Left ventricle myocardium superior (tissue), 1 donor: ENCODE measurements at places on chromosomes 1 and 21.
A peak's percentile ranks its signal among the peaks of the same experiment; 100 is the strongest.

GRCh38 chr1:93715529-93716126, 34.0 kb upstream of the BCAR3 start:
- DNase-seq = peak; percentile 50

GRCh38 chr21:43189936-43190335, 21.1 kb downstream of the CRYAA start:
- no peak for DNase-seq

- no peak for DNase-seq
These were observed 466.8 kb downstream of the KIF26B start for GRCh38 chr1:245621589-245621988.

DNA sequence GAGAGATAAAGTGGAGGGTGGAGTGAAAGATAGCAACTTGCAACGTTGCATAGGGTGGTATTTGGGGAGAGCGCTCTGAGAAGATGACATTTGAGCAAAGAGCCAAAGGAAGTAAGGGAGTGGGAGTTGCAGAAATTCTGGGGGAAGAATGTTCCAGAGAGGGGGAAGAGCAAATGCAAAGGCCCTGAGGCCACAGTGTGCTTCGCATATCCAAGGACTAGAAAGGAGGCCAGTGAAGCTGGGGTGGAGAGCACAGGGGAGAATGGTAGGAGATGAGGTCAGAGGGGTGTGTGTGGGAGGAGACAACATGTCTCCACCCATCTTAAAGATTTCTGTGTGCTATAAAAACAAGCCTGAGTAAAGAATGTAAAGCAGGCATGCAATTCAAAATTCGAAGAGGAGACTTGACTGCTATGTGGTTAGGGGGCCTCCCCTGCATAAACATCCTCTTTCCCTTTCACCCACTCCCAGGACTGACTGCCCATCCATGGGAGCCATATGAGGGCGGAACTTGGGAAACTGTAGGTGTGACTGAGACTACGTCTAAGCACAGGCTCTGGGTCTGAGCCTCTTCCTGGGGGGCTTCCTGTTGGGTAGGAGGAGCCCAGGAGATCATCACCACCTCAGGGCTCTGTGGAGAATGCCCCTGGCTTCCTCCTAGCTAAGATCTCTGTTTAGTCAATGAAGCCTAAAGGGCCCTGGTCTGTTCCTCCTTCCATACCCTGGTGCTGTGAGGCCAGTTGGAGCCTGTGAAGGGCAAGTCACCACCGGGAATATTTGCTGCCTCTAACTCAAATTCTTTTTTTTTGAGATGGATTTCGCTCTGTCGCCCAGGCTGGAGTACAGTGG, 2.9 kb upstream of the CLIC4 start:
- DNase-seq = no peak

- DNase-seq = no peak
These were observed 148.1 kb upstream of the KCTD3 start for GRCh38 chr1:215418876-215419447.

DNA sequence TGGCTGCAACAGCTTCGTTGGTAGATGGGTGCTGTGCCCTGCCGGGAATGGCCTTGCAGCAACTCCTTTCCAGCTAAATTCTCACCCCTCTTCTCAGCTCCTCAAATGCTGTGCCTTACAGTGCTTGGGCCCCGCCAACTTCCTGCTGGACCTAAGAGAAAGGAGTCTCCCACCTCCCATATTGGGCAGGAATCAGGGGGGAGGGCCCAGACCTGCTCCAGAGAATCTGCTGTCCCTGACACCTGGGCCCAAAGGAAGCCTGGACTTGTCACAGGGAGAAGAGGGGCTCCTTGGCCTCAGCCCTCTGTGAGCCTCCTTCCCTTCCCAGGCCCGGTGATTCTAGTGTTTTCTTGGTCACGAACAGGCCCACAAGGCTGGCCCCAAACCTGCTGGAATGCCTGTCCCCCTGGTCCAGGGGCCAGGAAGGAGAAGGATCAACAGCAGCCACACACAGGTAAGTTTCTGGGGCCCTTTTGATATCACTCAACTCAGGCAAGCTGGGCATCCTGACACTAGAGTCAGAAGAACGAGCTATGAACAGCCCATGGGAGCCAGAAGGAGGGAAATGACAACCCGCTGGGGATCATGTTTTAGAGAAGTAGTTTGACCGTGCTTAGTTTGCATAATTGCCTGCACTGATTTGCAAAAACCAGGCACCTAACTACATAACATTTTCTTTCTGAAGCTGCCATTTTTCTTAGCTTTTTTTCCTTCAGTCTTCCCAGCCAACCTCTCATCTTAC, 86.2 kb downstream of the CD247 start:
- DNase-seq = no peak

GRCh38 chr1:88813471-88813870, 77.9 kb downstream of the GTF2B start:
- no peak for DNase-seq

DNA sequence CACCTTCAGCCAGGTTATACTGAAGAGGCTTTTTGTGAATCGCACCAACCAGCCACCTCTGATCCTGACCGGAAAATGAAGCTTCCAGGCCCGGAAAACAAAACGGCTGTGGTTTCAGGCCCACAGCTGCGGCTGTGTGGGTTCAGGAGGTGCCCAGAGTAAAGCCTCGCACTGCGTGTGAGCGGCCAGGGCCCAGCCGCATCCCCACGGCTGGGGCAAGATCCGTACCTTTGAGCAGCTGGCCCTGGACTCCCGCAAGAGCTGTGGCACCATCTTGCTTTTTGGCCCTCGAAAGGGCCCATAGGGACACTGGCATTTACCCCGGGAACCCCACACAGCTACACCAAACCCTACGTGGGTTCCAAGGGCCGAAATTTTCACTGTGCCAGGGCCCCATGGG, 63.0 kb downstream of the GLUL start:
- DNase-seq = no peak

DNA sequence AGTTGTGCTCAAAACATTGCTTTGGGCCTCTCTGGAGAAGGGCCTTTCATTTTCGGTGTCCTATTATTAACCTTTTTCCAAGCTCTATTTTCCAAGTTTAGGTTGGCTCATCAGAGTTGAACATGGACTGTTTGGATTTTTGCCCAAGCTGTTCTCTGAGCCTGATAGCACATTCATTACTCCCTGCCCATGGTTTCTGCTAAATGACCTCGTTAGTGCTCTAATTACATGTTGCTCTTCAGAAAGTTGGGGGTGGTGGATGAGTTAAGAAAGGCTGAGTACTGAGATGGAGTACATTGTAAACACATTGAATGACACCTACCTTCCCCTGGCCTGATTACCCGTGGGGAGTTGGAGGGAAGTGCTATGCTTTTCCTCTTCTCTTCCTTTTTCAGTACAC, 38.9 kb downstream of the LMO4 start:
- DNase-seq = no peak

GRCh38 chr1:196598942-196599748, 9.1 kb downstream of the KCNT2 start:
- no peak for DNase-seq

DNA sequence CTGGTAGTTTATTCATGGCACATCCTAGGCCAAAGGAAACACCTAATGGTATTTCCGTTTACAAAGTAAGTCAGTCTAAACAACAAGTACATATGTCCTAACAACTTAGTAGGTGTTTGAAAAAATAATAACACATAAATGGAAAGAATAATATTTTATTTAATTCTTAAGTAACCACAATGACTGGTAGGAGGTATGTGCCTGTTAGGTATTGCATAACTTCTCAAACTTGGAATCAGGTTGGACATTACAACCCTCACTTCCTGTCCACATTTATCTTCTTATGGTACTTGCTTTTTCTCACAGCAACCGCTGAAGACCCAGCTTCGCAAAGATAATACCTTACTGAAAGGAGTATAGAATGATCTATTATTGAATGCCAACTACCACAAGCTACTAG, 64.2 kb downstream of the VPS13D start:
- DNase-seq = no peak

DNA sequence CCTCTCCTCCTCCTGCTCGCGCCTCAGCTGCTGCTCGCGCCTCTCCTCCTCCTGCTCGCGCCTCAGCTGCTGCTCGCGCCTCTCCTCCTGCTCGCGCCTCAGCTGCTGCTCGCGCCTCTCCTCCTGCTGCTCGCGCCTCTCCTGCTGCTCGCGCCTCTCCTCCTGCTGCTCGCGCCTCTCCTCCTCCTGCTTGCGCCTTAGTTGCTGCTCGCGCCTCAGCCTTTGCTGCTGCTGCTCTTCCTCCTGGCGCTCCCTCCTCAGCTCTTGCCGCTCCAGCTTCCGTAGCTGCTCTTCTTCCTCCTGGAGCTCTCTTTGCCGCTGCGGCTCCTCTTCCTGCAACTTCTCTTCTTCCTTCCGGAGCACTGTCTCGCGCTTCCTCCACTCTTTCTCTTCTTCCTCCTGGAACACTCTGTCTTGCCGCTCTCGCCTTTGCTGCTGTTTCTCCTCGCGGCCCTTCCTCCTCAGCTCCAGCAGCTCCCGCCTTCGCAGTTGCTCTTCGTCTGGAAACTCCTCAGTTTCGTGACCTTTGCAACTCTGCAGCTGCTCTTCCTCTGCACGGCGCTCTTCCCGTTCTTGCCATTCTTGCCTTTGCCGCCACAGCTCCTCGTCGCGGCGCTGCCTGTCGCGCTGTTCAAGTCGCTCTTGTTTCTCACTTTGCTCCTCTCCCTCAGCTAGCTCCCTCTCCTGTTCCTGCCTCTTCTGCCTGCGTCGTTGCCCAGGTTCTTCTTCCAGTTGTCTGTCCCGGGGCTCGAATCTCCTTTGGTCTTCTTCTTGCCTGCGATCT, 3.0 kb downstream of the TCHH start:
- peak; percentile 23 for DNase-seq

GRCh38 chr1:152855661-152856060, 4.1 kb upstream of the LCE7A start:
- DNase-seq = no peak

GRCh38 chr1:224879162-224879803, 50.2 kb upstream of the DNAH14 start:
- no peak for DNase-seq

- DNase-seq = no peak
These were observed 423.9 kb downstream of the DSCAM start for GRCh38 chr21:40422896-40423635.

DNA sequence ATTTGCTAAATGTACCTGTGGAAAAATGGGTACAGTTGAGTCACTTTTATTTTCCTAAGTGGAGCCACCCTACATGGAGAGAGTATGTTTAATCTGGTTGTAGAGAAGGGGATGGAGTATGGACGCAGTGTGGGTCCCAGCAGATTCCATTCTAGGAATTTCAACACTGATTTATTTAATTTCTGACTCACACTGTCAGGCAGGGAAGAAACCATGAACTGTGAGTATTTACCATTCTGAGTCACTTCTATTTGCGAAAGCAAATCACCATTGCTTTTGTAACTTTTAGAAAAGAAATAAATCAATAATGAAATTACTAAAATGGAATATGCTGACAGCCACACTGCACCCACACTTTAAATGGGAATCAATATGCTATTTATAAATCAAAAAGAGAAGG, 339.0 kb downstream of the DSCAM start:
- DNase-seq = no peak

DNA sequence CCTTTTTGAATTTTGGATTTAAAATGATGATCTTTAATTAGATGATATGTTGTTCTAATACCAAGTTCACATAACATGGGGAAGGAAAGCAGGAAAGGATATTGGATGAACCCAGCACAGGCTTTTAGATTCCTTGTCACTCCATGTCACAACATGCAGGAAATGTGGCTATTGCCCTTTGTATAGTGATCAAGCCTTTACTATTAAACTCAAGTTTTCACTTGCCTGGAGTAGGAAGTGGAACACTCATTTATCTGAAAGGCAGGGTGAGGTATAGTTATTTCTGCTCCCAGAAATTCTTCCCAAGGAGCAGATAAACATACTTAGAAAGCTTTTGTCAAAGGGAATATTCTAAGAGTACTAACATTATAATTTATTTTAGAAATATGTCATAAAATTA, 37.2 kb upstream of the BCAS2 start:
- DNase-seq = no peak

GRCh38 chr1:158962983-158963382, 31.6 kb downstream of the PYHIN1 start:
- no peak for DNase-seq

GRCh38 chr1:61606448-61607312, 118.3 kb downstream of the TM2D1 start:
- DNase-seq = peak; percentile 85

- DNase-seq = peak; percentile 78
These were observed 99.4 kb upstream of the JUN start for GRCh38 chr1:58883037-58883887.

DNA sequence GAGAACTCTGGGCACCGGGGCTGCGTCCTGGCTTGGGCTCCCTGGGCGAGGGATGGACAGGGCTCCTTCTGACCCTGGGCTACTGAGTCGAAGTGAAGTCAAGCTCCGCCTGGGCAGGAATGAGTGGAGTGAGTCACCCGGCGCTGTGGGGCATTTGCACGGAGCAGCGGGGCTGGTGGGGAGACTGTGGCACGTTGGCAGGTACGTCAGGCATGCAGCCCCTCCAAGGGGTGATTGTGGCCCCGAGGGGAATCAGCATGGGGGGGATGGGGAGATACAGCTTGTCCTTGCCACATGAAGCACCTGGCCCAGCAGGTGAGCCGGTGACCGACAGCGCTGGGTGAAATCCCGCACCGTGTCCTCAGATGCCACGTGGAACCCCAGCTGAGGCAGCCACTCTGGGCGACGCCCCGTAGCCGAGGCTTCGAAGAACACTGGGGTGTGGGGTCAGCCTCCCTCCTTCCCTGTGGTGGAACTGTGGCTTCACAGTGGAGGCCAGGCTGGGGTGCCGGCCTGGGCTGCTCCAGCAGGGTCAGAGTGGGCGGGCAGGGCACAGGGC, 62.3 kb downstream of the COL18A1 start:
- DNase-seq = peak; percentile 33

DNA sequence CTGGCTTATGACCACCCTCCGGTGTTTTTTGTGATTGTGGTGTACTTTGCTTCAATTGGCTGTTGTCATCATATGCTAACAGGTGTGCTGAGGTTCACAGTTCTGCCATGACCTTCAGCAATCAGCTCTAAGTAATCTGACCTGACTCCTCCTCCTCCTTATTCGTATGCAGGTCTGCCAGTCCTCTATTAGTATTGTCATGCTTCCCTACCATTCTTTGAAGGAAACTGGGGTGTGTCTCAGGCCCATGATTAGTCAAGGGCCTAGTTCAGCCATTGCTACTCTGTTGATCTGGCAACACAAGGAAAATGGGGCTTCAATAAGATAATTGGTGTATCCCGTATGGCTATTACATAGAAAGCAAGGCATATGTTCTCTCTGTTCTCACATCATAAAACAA, 332.3 kb upstream of the DPYD start:
- DNase-seq = no peak

- no peak for DNase-seq
These were observed 40.8 kb upstream of the C1orf174 start for GRCh38 chr1:3940754-3941345.

DNA sequence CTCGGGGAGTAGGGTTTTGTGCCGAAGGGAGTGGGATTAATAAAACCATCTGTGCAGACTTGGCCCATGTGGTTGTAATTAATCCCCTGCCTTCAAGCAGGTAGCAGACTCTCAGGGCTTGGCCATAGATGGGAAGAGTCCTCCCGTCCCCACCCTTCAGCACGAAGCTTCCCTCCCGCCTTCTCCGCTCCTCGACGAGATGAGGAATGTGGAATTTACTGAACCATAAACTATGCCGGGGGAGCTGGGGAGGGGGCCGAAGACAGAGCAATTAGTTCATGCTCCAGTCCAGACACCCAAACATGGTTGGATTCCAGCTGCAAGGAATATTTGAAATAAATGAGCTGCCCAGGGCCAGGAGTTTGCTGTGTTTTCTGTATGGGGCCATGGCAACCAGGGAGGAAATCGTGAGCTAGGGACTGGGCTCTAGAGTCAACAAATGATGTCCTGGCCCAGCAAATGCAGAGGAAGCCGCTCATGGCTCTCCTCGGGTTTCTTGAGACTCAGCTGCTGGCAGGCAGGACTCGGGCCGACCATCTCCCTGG, 78.8 kb downstream of the SPSB1 start:
- DNase-seq = peak; percentile 72
